ENCODE measurements at places on chromosomes 7 and 10.

GRCh38 chr10:5970527-5970926 is 6.8 kb downstream of the IL15RA start:
- DNase-seq, result no peak

- DNase-seq, result no peak
These were observed 11.5 kb upstream of the LIPA start for GRCh38 chr10:89263091-89263490.

GRCh38 chr10:90304533-90304932 is 553.3 kb downstream of the HTR7 start:
- DNase-seq, result no peak

DNA sequence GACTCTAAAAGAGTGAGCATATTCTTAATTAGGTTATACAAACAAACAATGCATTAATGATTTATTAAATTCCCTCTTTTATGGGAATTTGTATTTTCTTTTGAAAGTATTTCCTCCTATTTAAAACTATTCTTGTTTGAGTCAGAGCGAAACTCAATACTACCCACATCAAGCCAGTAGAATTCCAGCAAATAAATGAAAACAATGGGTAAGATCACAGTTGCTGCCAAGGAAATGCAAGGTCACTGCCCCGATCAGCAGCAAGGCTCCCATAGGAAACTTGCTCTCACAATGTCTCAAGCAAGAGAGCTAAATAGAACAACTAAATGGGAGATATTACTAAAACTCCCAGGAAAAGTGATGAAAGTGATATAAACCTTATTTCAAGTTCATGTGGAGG is 206.3 kb downstream of the THSD7A start:
- no peak for DNase-seq

- DNase-seq, result no peak
These were observed 91.2 kb upstream of the SEM1 start for GRCh38 chr7:96800824-96801223.

All from cerebellar cortex (tissue), 1 donor.